ENCODE measurements at places on chromosomes 7 and 10.
A peak's percentile ranks its signal among the peaks of the same experiment; 100 is the strongest.

- DNase-seq = no peak
Observed at GRCh38 chr10:45278860-45279498, 36.4 kb downstream of the OR13A1 start.

- DNase-seq = peak; percentile 71
Observed at GRCh38 chr7:142807855-142808460, 37.2 kb downstream of the PRSS2 start.

DNA sequence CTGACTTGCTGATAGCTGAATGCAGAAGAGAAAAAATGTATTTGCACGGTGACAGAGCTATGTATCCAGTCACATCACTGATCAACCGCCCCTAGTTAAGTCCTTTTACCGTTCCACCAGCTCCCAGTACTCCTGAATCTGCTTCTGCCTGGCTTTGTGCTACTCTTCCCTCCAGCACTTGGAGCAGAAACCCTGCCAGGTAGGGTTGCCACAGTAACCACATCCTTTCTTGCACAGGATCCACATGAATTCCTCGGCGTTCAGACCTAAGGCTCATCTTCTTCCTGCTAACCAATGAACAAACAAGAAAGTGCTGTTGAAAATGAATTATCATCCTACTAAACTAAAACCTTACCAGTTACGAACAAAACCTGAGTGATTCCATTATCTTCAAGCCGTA is 52.0 kb upstream of the KCTD7 start:
- DNase-seq = no peak

GRCh38 chr7:116525298-116525912 is 569 bp downstream of the CAV1 start:
- DNase-seq = peak; percentile 31

DNA sequence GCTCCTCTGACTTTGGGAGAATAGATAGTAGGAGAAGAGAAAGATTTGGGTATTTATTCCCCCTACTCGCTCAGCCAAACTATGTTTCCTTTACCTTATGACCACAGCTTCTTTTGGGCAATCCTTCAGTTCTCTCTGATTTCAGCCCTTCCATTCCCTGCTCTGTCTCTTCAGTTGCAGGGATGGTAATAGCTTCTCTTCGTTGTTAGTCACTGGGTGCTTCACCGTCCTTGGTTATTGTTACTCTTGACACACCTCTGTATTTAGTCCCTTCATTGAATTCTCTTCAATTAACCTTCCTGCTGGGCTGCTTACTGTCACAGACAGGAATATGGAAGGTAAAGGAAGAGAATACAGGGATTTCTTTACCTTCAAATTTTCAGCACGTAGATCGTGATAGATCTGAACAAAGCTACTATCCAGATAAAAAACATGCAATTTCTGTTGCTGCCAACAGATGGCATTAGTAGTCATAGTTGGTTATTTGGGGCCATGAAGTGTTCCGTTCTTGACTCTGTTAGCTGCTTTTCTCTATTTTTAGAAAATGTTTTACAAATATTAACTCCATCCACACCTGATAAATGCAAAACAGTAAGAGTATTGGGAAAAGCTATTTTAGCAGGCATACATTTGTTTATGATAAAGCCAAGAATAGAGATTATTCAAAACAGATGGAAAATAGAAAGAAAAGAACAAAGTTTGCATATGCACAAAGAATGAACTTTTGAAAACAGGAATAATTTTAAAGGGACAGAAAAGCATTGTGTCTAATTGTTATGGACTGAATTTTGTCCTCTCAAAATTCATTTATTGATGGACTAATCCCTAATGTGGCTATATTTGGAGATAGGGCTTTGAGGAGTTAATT is 14.0 kb upstream of the PTTG1IP2 start:
- DNase-seq = peak; percentile 53

DNA sequence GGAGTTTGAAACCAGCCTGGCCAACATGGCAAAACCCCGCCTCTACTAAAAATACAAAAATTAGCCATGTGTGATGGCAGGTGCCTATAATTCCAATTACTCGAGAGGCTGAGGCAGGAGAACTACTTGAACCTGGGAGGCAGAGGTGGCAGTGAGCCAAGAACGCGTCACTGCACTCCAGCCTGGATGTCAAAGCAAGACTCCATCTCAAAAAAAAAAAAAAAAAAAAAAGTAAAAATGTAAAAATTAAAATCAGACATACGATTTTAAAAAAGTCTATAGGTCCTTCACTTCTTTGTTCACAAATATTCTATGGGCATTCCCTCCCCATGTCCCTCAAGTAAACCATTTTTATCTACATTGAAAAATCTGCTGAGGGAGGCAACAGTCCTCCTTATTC is 34.9 kb upstream of the TLL2 start:
- DNase-seq = no peak
